ENCODE measurements at places on chromosomes 2 and 18. TPM values are rescaled to one million over a fixed set of nuclear protein-coding genes. Genes with fewer than 3 reads are reported as not detected.

DSC3 gene
- not detected for total RNA-seq

ARHGAP15 gene
- 4.1 TPM for total RNA-seq

WNT10A gene
- not detected for total RNA-seq

PSMA8 gene
- total RNA-seq = not detected

MARCO gene
- total RNA-seq = 6.7 TPM

NCKAP5 gene
- total RNA-seq = 9.3 TPM

KIF5C gene
- 0.23 TPM for total RNA-seq

Measured in heart left ventricle (tissue), 16 donors.